ENCODE measurements at places on chromosomes 4 and X.

DNA sequence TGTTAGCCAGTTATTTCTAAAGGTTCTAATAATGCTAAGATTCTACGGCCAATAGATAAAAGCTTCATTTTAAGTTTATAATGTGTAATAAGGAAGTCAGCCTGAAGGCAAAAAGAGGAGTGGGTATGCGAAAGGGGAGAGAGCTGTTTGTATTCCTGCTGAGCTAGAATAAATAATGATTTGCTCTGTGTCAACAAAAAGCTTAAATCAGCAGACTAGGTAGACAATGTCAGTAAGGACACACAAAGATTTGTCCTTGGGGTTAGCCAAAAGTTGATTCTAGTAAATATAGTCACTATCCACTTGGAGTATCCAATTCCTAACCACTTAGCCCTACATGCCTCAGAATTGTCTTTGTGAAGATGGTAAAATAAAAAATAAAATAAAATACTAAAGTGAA is 90.3 kb upstream of the GRIA3 start:
- DNase-seq: no peak

DNA sequence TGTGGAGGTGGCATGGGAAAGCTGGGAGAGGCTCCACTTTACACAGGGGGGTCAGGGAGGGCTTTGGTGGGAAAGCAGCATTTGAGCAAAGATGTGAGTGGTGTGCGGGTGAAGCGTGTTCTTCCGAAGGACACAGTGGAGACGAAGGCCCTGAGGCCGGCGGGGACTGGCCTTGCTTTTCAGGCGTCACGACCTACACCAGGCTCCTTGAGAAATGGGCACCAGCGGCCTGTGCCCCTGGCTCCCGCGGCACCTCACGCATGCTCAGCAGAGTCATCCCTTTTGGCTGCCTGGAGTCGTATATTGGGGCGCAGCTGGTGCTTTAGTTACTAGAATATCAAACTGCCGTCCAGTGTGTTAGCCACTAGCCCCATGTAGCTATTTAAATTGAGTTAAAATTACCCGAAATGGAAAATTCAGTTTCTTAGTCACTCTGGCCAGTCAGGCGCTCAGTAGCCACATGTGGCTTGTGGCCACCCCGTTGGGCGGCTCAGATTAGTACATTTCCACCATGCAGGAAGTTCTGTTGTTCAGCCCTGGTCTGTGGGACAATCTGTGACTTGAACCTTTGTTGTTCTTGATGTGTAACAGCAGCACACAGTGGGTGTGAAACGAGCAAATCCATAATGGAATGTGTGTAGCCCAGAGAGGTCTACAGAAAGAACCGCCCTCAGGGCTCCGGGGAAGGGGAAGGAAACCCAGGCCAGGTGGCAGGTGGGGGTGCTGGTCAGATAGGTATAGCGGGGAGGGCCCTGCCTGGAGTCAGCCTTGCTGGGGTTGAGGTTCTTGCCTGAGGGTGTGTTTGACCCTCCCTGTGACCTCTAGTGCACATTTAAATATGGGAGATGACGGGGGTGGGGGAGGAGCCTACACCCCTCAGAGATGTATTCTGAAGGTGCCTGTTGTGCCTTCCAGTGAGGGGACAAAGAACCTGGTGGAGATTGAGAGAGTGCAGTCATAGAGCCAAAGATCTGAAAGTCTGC is 30.4 kb downstream of the TBC1D14 start:
- DNase-seq: no peak

DNA sequence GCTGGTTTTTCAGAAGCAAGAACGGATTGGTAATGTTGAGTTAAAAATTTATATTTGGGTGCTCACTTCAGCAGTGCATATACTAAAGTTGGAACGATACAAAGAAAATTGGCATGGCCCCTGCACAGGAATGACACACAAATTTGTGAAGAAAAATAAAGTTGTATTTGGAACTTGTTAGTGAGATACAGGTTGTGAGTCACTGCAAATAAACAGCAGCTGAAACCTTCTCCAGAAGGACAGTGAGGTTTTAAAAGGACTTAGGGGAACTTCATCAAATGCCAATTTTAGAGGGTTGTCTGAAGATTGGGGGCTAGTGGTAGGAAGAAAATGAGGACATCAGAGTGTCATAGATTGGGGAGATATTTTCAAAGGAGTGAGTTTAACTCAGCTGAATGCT is 79.7 kb upstream of the ELOVL6 start:
- DNase-seq: no peak

DNA sequence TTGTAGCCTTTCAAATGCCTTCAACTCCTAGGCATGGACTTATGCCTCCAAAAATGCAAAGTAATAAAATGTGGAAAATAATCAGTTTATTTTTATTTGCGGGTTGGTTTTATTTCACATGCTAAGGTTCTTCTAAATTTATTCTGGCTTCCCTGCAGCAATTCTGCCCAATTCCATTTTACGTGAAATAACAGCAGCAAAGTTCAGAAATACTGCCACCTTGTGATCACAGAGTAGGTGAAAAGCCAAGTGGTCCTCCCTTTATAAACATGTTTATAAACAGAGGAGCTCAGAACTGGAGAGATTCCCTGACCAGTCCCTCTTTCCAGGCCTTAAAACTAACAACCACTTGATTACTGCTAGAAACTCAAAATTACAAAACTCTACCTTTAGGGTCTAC is 14.7 kb upstream of the DCHS2 start:
- DNase-seq: no peak

DNA sequence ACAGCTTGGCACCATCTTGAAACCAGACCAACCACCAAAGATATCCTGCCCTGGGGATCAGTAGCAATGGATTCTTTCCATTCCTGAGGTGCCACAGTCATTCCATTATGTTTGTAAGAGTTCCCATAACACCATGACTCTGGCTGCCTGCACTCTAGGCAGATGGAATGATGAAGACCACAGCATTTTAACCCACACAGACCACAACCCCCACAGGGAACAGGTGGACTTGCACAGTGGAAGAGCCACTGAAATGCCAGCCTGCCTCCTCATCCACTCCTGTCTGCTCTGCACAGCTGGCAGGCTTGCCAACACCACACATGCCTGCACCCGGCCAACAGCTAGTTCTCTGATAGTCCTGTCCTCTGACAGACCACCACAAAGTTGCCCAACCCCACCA is 2362.2 kb upstream of the AGA start:
- DNase-seq: no peak

DNA sequence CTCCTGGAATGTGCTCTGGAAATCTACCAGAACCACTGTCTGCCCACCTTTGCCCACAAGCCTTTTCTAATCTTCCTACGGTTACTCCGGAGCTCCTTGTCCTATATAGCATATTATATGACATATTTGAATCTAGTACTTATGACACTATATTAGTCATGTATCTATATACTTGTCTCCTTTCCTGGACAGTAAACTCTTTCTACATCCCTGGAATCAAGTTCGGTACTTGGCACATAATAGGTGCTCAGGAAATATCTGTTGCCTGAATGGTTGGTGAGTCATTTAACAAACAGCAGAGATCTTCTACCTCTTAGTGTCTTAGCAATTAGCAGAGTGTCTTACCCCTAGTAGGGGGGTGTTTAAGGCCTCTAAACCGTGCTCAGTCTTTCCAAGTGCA is 123.6 kb downstream of the RELL1 start:
- DNase-seq: no peak

DNA sequence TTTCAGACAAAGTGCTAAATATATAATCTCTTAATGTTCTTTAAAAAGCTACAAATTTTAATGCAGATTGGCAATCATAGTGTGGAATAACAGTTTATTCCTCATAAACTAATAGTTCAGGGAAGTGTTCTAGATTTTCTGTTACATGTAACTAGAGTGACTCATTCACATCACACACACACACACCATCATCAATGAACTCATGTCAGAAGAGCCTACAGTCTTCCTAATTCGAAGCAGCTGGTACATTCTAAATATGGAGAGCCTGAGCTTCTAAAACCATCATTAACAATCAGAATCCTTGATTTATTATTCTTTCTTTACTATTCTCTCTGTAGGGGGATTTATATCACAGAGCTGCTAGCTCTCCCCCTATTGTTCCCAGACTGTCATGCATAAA is 49.6 kb downstream of the DKK2 start:
- DNase-seq: no peak

DNA sequence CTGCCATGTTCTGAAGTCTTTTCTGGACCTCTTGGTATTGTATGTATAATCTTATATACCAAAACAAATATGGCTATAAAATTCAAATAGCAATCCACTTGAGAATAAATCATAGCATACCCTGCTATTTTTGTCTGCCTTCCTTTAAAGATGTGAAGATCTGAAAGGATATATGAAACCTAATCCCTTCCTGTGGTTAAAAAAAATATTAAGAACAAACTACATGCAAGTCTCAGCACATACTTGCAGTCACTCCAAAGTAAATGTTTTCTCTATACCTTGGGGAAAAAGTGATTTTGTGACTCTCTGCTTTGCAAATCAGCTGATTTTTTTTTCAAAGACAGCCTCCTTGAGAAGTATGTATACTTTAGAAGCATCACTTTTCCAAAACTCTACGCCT is 322.9 kb downstream of the ANKRD50 start:
- DNase-seq: no peak

DNA sequence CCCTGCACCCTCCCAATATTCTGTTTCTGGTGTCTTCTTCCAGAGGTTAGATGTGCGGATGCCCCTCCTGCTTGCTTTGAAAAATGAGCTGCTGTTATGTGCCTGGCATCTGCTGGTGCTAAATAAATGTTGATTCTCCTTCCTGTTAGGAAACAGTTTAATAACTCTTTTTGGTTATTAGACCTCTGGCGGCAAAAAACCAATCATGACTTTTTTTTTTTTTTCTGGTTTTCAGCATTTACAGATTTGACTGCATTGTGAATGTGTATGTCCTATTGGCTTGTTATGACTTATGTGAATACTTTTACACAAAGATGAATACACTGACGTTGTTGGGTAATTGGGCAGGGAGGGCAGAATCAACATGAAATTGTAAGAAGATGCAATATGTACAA is 13.6 kb upstream of the TMEM156 start:
- no peak for DNase-seq

DNA sequence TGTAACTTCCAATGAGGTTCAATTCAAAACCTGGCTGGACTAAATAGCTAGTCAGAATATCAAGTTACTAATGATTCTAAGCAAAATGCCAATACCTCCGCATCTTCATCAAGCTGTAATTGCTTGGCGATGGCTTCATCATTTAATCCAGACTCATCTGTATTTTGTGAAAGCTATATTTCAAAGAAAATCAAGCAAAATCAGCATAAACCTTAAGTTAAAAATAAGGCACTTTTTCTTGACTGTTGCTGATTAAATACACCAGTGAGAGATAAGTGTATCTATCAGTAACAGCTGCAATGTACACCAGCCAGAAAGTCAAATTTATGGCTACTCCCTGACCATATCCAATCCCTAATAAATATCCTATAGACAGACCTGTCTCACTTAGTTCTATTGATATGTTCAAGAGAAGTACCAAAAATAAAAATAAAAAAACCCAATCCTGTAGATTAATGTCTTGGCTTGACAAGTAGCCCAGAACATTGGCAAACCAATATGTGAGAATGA is 39.6 kb downstream of the RFC1 start:
- no peak for DNase-seq

DNA sequence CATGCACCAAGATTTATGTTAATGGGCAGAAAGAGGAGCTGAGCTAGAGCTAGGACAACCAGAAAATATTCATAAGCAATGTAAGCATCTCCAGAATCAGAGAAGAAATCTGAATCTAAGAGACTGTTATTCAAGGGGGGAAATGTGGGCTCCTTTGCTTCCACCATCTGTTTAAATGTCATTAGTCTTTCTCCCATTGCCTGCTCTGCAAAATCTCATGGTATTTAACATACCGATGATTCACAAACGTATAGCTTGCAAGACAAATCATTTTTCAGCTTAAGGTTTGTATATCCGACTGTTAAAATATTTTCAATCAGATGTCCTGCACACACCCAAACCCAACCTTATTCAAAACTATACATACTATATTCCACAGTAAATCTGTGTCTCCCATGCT is 133.4 kb upstream of the TACR3 start:
- no peak for DNase-seq

DNA sequence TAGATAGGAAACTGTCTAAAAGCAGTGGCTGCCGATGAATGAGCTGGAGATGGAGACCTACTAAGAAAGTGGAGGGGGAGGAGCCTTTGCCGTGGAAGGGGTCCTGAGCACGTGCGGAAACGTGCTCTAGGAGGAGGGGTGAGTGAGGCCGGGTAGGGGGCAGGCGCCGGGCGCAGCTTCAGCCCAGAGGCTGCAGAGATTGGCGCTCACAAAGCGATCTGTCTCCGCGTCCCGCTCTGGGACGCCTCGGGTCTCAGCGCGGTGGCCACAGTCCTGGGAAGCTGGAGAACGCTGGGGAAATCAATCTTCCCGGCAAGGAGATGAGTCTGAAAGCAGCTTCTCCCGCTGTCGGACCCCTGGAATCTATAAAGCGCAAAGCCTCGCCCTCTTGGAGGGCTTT is 444 bp upstream of the ARHGAP6 start:
- DNase-seq: no peak

GRCh38 chr4:101239665-101240064 is 107.7 kb downstream of the PPP3CA start:
- DNase-seq: no peak

GRCh38 chr4:70531981-70532380 is 13.6 kb downstream of the AMTN start:
- no peak for DNase-seq

GRCh38 chr4:6420972-6421371 is 51.4 kb downstream of the PPP2R2C start:
- no peak for DNase-seq

GRCh38 chr4:38463268-38463958 is 200.6 kb upstream of the KLF3 start:
- no peak for DNase-seq

DNA sequence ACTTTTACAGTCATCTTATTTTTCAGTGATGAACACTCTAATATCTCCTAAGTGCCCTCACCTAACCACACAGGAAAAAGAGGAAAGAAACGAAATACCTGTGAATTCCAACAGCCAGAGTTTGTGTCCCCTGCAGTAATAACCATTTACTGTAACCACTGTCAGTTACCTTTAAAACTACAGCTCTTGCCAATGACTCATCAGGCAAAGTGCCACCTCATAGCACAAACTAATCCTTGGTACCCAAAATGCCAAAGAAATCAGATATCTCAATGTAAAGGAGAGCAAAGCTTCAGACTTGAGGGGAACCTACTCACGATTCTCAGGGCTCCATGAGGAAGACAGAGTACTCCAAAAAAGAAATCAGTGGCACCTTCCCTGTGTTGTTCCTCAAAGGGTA is 146.5 kb downstream of the NDST3 start:
- no peak for DNase-seq

GRCh38 chrX:122219226-122219625 is 964.9 kb upstream of the GRIA3 start:
- no peak for DNase-seq

GRCh38 chrX:48787505-48788443 is 1.4 kb downstream of the GATA1 start:
- DNase-seq: no peak

GRCh38 chrX:108219949-108220601 is 128.5 kb downstream of the ATG4A start:
- DNase-seq: no peak

- DNase-seq: no peak
Observed at GRCh38 chr4:172515266-172515879, 653.2 kb upstream of the GALNT7 start.

Measured in mesothelial cell of epicardium (in vitro differentiated cells).